ENCODE measurements at places on chromosomes 1 and 21. TPM values are rescaled to one million over a fixed set of nuclear protein-coding genes. Genes with fewer than 3 reads are reported as not detected.

HMGB4 gene
- not detected for total RNA-seq

SERPINC1 gene
- not detected for total RNA-seq

LIPI gene
- total RNA-seq: not detected

DNA sequence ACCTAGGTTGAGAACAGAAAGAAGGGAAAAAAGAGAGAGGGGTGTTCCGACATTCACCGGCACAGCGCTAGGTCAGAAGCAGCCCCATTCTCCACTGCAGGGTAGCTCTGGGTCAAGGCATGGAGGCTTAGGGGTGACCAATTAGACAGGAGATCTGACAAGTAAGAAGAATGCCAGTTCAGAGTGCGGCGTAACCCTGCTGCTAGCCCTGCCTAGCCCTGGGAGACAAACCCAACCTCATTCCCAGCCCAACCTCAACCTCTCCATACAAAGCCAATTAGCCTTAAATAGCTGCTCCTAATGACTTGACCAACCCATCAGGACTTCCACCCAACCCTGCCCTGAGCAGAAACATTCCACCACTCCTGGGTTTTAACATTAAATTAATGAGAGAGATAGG is 3.4 kb downstream of the PRELP start:
- no peak for DNase-seq

GRCh38 chr1:81398041-81398440 is 402.7 kb upstream of the ADGRL2 start:
- DNase-seq: no peak

- no peak for DNase-seq
Measured at GRCh38 chr1:205879974-205880373, 30.0 kb upstream of the PM20D1 start.

GRCh38 chr1:42143896-42144710 is 9.1 kb upstream of the GUCA2B start:
- DNase-seq: no peak

Measured in G401 (cell line).